Chondrocyte (in vitro differentiated cells): ENCODE measurements at places on chromosomes 6 and 20. TPM values are rescaled to one million over a fixed set of nuclear protein-coding genes. Genes with fewer than 3 reads are reported as not detected.

GRCh38 chr6:105485456-105485855, 82.6 kb upstream of the PREP start:
- H3K4me3 ChIP-seq = no peak overlapping the region
- no peak overlapping the region for H3K27ac ChIP-seq
- no peaks in the 10 kb centered on the region for H3K36me3 ChIP-seq
- peaks cover 40% of the 10 kb centered on the region for H3K4me1 ChIP-seq
- no peak for DNase-seq

Gene GPLD1
- total RNA-seq = 4.2 to 4.4 TPM (median 4.2 TPM) in 3 replicates

- DNase-seq = no peak
- H3K27ac ChIP-seq = no peak overlapping the region
- no peaks in the 10 kb centered on the region for H3K27me3 ChIP-seq
- no peak overlapping the region for H3K4me3 ChIP-seq
- H3K36me3 ChIP-seq = peaks cover 4% of the 10 kb centered on the region
Observed at GRCh38 chr6:4649728-4650127, 126.5 kb upstream of the CDYL start.

DNA sequence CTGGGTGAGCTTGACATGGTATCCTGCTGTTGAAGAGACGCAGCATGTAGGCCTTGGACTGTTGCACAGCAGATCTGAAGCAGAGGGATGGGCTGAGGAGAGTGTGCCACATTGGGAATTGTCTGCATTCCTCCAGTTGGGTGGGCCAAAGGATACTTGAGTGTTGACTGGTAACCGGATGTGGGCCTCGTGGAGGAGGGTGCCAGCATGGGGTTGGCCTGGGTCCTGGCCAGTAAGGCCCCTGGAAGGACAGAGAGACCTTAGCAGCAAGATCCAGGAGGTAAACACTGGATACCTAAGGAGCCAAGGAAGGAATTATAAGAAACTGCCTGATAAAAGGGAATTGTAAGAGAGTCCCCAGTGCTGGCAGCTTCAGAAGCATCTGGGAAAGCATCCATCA, 76.9 kb downstream of the FIG4 start:
- peaks cover 15% of the 10 kb centered on the region for H3K36me3 ChIP-seq
- H3K4me3 ChIP-seq = no peak overlapping the region
- no peak overlapping the region for H3K27ac ChIP-seq

Gene TNFRSF6B
- total RNA-seq = 0.79 to 0.99 TPM in 2 of 3 replicates, not detected in the other

Gene MUCL3
- 0.07 TPM in 1 of 3 replicates, not detected in the others for total RNA-seq

Gene BRD2
- 149 to 165 TPM (median 150 TPM) in 3 replicates for total RNA-seq

GRCh38 chr6:38099221-38099620, 279.7 kb downstream of the ZFAND3 start:
- H3K4me1 ChIP-seq = peaks cover 19% of the 10 kb centered on the region
- DNase-seq = no peak
- H3K27ac ChIP-seq = no peak overlapping the region
- peaks cover 5% of the 10 kb centered on the region for H3K36me3 ChIP-seq
- no peak overlapping the region for H3K4me3 ChIP-seq

DNA sequence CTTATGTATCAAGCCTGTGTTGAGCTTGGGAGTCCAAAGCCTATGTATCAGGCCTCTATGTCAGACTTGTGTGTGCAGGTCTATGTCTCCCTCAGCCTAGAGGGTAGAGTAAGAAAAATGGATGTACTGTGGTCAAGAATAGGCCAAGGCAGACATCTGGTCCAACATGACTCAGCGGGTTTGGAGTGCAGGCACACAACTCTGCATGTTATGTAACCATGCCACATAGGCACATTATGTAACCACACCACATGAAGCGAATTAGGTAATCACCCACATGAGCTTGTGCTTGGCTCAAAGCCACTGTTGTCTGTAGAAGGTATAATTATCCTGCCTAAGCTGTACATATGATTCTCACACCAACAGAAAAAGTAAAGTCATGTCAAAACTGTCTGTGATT, 1190.5 kb upstream of the EYS start:
- H3K27ac ChIP-seq = no peak overlapping the region
- H3K27me3 ChIP-seq = no peaks in the 10 kb centered on the region
- no peaks in the 10 kb centered on the region for H3K4me1 ChIP-seq
- no peaks in the 10 kb centered on the region for H3K36me3 ChIP-seq
- no peak overlapping the region for H3K4me3 ChIP-seq

Gene WFDC12
- not detected in 3 replicates for total RNA-seq

DNA sequence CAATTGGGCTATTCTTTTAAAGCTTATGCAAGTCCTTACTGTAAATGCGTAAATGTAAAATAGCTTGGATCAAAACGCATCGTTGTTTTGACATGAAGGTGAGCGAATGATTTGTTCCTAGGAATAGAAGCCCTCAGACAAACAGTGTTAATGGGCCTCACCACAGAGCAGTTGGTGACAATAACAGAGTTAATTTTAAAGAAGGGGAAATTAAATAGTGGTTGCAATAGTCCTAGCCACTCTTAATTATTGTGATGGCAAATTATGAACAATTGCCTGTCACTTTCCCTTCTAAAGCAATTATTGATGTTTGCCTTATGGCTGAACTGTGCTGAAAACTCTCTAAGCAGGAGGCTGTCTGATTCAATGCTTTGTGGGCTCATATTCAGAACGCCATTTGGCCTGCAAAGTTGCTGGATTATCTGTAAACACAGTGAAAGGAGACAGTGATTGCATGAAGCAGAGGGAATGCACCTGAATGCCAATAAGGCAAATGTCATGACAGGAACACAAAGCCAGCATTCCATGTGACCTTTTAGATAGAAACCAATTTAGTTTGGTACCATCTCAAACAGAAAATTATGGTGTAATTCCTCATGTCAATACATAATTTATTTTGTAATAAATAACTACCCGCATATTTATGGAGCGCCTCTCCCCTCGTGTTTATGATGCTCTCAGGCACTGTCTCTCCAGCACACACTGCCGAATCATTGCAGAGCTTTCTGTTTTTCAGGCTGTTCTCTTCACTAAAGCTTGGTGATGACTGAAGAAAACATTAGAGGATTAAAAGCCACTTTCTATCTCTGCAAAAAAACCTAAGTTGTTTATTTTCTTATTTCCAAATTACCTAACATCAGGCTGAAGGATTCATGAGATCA, 387.5 kb downstream of the HACE1 start:
- H3K4me3 ChIP-seq = no peak overlapping the region
- no peak overlapping the region for H3K27ac ChIP-seq
- H3K36me3 ChIP-seq = no peaks in the 10 kb centered on the region
- peaks cover 6% of the 10 kb centered on the region for H3K4me1 ChIP-seq

Gene KIF16B
- total RNA-seq = 11.2 to 14.5 TPM (median 11.9 TPM) in 3 replicates

GRCh38 chr6:7973584-7973983, 63.0 kb upstream of the TXNDC5 start:
- peaks cover 11% of the 10 kb centered on the region for H3K4me1 ChIP-seq
- no peak overlapping the region for H3K27ac ChIP-seq
- DNase-seq = no peak
- peaks cover 2% of the 10 kb centered on the region for H3K36me3 ChIP-seq

Gene ARHGAP40
- not detected in 3 replicates for total RNA-seq

- no peak overlapping the region for H3K27ac ChIP-seq
- no peaks in the 10 kb centered on the region for H3K27me3 ChIP-seq
- no peak for DNase-seq
- H3K36me3 ChIP-seq = no peaks in the 10 kb centered on the region
Observed at GRCh38 chr6:15475261-15475660, 187.6 kb downstream of the DTNBP1 start.

GRCh38 chr6:150403458-150404246, 34.8 kb downstream of the IYD start:
- peak overlapping the region; percentile 10 for H3K4me3 ChIP-seq
- no peaks in the 10 kb centered on the region for H3K36me3 ChIP-seq
- peaks cover 15% of the 10 kb centered on the region for H3K4me1 ChIP-seq
